ENCODE measurements at places on chromosomes 6 and 20.

DNA sequence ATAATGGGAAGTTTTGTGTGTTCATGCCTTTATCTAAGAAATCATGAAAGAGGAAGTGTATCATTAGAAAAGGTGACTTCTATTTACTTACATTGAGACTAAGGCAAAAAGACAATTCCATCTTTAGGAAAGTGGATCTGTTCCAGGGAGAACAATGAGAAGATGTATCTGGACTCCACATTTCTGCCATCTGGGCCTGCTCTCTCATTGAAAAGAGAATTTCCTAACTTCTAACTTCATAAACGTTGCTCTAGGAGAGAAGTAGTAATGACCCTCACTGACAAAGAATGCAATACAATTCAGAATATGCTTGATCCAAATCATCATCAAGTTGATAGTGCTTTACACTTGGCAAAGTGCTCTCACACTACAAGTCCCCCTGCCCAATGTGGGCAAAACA, 294.2 kb downstream of the OGFRL1 start:
- no peak for DNase-seq

- DNase-seq, result no peak
Measured at GRCh38 chr20:31818376-31818908, 714 bp upstream of the MYLK2 start.

GRCh38 chr6:21840428-21840827, 246.9 kb downstream of the SOX4 start:
- DNase-seq, result no peak

- DNase-seq, result no peak
Measured at GRCh38 chr6:160260367-160260766, 1.7 kb upstream of the SLC22A2 start.

GRCh38 chr6:44806656-44807055, 419.1 kb downstream of the CDC5L start:
- DNase-seq, result no peak

DNA sequence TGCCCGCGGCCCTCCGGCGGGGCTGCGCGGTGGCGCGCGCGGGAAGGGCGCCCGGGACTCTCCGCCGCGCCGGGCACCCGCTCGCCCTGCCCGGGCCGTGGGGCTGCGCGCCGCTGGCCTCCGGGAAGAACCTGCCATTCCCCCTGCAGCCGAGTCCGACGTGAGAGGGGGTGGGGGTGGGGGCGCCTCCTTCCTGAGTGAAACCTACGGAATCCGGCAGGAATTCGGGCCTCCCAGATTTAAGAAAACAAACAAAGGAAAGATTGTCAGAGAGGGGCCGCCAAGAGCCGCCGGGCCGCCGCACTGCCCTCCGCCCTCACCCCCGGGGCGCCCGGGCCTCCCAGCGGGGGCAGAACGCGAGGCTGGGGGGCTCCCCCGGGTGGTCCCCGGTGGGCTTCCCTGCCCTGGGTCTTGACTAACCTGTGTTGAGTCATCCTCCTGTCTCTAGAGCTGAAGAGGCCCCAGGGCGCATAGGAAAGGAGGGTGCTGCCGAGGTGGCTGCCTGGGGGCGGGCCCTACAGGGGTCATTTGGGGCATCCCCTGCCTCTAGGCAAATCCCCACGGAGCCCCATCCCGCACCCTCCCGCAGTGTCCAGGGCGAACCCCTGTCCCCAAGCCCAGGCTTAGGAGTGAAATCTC, 42.2 kb upstream of the FOXP4 start:
- DNase-seq, result peak; percentile 69

DNA sequence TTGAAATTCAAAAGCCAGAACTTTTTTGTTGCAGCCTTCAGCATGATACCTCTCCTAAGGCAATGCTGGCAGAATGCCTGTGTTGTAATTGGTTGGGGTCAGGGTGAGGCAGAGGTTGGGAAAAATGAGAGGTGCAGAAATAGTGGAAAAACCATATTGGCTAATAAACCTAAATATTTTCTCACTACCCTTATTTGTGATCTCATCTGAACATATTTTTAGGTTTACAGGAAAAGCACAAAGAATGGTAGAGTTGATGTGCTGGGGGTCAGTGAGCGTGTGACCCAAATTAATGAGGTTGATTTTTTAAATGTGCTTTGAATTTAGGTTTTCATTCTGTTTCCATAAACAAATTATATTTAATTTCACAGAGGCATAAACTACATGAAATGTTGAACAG, 437.3 kb downstream of the HDGFL1 start:
- DNase-seq, result no peak

GRCh38 chr6:3081960-3082359, 13.7 kb downstream of the RIPK1 start:
- DNase-seq, result no peak

DNA sequence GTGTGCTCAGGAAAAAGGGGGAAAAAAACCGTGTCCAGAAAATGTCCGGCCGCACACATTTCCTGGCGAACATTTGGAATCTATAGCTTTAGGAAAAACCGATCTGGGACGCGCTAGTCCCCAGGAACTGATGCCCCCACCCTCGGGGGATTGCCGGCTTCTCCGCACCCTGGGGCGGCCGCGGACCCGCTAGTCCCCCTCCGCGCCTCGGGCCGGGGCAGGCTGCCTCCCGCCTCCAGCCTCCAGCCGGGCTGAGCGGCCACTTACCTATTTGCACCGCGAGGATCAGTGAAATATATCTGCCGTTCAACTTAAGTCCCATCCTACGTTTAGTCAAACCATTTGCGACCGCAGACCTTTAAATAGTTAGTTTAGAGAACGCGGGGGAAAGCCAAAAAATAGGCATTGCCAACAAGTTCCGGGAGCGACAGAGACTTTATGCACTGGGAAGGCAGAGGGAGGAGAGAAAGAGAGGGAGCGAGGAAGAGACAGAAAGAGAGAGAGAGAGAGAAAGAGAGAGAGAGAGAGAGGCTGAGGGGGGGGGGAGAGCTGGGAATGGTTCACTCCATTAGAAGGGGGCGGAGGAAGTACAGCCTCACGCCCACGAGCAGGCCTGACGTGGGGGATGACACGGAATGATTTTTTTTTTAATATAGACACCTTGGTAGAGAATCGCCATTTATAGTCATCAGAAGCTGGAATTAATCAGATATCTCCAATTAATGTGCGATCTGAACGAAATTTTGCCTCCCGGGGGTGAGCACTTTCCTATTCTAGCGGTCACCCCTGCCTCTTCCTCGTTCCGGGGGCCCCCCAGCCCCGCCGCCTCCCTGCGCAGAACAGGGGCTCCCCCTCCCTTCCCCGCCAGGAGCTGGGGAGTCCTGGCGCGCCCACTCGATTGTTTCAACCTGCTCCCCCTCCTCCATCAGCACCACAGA, at the start of gene NRN1:
TSS of gene NRN1 (minus strand) at position 498 of the 938 bp plus-strand sequence. CDS start at position 322, 176 bp downstream.
- peak; percentile 48 for DNase-seq

GRCh38 chr20:50982363-50982762, 23.7 kb downstream of the MOCS3 start:
- peak; percentile 88 for DNase-seq

Data from COLO829 (cell line).